ENCODE measurements at places on chromosomes 3 and 15.

DNA sequence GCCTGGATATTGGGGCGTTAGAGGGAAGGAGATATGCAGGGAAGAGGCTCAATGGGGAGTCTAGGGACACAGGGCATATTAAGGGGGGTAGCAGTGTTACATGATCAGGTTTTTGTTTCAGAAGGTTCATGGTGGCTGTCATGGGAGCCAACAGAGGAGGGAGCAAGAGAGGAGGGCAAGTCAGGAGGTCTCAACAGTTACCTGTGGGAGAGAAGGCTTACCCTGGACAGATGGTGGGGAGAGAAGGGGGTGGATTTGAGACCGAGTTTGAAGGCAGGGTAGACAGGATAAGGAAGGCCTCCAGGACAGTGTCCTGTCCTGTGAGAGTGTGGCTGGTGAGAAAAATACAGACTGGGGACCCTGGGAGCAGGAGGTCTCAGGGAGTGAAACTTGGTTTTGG is 3.8 kb upstream of the WNT7A start:
- no peak for DNase-seq

DNA sequence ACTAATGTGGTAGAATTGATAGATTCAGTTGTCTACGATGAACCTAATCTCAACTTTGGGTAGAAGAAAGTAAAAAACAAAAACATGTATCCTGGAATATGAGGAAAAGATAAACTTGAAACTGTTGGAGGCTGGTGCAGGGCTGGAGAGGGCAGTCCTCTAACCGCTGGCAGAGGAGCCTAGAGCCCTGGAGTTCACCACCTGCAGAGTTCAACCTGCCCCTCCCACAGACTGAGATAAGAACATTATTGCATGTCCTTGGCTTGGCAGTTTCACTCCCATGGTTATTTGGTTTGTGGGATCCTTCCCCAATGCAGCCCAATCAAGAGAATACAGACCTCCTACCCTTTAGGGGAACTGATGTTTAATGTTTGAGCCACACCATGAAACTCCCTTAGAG is 53.2 kb upstream of the GATM start:
- DNase-seq: no peak

- DNase-seq: no peak
Observed at GRCh38 chr15:59410391-59410896, 27.5 kb upstream of the FAM81A start.

DNA sequence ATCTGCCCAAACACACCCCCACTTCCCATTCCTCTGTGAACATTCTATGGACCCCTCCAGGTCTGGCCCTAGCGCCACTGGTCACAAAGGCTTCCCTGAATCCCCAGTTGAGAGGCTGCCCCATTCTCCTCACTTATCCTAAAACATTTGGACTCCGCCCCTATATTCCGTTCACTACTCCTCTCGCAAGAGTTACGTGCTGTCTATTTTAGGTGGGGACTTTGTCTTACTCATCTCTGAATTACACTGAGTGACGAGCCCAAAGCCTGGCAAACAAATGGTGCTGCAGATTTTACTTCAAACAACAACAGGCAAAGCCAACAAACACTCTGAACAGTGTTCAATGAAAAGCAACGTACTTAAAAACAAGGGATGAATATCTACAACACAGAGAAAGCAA is 14.5 kb downstream of the PCSK6 start:
- no peak for DNase-seq
